ENCODE measurements at places on chromosomes 2 and 18.

DNA sequence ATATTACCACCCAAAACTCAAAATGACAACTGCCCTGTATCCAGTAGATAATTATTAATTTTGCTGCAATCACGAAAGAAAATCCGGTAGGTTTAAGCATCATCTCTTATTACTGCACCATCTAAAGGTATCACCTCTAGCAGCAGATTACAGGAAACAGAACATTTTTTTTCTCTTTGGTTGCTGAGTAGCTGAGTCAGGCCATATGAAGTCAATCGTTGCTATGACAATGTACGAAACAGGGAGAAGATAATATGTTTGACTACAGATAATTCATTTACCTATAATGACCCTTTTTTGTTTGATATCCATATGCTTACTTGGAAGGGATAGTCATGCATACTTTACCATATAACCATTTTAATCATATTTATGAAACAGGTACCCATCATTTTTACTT, 831.6 kb upstream of the CHAC2 start:
- no peak for DNase-seq

- DNase-seq: no peak
Observed at GRCh38 chr2:198253995-198254394, 449.6 kb downstream of the PLCL1 start.

GRCh38 chr18:75500545-75500944, 73.0 kb upstream of the SMIM21 start:
- DNase-seq: no peak

- DNase-seq: peak; percentile 8
Observed at GRCh38 chr2:190887089-190887488, 6.5 kb downstream of the GLS start.

GRCh38 chr2:39571111-39571731, 94.5 kb upstream of the TMEM178A start:
- DNase-seq: no peak

DNA sequence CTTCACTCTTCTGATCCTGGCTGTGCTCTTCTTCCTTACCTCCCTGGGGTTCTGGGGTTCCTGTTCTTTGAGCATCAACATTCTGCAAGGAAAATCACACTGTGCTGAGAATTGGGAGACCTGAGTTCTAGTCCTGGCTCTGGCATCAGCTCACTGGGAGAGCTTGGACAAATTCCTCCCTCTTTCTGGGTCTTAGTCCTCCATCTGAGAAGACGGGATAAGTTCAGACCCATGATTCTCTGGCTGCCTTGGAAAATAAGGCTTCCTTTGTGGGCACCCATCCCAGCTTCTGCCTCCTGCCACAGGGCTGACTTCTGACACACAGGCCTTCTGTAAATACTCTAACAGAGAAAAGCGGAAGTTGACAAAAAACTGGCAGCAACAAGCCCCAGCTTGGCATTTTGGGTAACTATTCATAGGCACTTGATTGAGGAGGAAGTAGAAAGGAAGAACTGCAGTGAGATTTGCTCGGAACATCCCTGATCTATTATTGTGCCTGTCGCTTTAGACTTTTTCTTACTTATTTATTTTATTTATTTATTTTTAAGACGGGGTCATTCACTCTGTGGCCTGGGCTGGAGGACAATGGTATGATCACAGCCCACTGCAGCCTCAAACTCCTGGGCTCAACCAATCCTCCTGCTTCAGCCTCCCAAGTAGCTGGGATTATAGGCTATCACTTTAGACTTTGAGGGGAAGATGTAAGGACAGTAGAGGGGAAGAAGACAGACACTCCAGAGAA, 7.9 kb downstream of the PCBP1 start:
- peak; percentile 82 for DNase-seq

DNA sequence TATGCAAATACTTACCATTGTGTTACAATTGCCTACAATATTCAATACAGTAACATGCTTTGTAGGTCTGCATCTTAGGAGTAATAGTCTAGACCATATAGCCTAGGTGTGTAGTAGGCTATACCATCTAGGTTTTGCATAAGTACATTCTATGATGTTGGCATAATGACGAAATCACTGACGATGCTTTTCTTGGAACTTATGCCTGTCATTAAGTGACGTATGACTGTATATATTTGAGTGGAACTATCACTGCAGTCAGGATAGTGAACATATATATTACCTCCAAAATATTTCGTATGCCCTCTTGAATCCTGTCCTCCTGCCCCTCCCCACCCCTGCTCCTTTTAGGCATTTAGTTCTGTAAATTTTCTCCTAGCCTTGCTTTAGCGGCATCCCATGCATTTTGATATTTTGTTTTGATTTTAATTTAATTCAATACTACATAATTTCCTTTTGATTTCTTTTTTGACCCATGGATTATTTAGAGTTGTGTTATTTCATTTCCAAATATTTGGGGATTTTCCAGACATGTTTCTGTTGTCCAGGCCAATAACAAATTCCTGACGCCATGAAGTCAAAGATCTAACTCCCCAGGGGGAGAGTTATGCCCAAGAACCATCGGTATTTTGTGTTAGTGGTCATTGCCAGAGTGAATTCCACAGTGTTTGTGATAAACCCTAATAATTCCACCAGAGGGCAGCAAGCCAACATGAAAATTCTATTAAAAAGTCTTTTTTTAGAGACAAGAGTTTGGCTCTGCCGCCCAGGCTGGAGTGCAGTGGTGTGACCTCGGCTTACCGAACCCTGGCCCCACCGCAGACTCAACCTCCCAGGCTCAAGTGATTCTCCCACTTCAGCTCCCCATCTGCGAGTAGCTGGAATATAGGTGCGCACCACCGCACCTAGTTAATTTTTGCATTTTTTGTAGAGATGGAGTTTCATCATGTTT, 24.2 kb upstream of the CASP8 start:
- DNase-seq: peak; percentile 66

GRCh38 chr2:136052369-136053362, 65.3 kb downstream of the CXCR4 start:
- peak; percentile 19 for DNase-seq

DNA sequence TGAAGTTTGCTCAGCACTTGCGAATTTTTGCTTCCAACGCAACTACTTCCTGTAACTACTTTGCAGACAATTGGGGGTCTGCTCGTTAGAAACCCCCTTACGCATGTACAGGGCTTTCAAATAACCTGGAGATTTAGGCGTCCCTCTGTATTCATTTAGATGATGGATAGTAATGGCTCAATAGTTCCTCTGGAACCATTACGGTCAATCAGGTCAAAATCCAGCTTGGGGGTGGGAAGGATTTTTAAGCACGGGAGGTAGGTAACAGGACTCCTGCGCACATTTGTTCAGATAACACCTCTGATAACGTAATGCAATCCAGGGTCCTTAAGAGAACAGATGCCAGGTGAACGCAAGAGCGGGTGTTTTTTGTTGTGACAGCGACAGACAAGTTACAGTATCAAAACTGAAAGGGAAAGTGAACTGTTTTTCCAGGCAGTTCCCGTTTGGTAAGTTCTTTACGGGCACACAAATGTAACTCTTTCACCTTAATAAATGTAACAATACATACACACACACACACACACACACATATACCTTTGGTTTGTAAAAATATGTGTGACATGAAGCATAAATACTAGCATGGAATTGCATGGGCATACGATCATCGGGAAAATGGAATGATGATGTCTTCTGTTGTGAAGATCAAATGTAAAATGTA, 3.8 kb upstream of the OSR1 start:
- peak; percentile 37 for DNase-seq

DNA sequence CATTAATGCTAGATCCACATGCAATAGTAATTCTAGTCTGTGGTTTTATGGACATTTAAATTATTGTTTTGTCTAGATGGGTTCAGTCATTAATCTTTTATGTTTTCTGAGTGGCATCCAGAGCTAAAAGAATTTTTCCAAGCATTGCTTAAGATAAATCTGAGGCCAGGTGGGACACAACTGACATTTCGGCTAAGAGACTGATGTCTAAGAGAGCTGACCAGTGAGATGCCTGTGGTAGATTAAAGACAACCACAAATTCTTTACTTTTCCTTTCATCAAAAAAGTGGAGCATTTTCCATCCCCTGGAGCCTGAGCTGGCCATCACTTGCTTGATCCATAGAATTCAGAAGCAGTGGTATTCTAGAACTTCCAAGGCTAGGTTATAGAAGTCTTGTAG, 182.2 kb downstream of the NRP2 start:
- no peak for DNase-seq

- no peak for DNase-seq
Observed at GRCh38 chr2:235520787-235521186, 26.9 kb downstream of the AGAP1 start.

DNA sequence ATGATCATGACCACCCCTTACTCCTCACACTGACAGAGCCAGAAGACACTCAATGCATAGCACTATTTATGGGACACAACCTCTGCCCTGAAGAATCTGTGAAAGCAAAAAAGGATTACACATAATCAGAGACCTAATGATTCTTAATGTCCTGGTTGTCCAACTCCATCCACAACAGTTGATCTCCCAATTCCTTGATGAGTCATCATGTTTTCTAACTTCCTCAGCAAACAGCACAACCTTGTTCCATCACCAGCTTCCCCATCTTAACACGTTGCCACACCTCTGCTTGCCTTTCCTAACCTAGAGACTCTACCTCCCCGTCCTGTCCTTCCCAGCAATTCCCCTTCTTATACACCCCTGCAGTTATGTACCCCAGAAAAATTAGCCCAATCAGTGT, 13.2 kb upstream of the MARCHF4 start:
- DNase-seq: no peak

DNA sequence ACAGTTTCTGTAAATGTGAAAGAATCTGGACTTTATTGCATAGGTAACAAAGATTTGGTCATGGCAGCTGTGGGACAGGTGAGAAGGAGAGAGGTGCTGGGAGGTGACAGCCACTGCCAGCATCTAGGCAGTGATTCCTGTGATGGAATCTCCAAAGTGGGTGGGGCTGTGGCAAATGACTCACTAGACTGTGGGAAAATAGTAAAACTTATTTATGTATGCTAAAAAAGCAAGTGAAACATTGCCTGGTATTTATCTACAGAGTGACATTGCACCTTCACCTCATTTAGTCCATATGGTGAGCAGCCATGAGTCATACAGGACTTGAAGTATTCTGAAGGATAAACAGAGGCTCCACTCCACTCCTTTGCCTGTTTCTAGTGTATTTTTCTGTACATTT, 145.3 kb upstream of the MEX3C start:
- no peak for DNase-seq

GRCh38 chr2:40488927-40489677, 37.2 kb upstream of the SLC8A1 start:
- DNase-seq: no peak

DNA sequence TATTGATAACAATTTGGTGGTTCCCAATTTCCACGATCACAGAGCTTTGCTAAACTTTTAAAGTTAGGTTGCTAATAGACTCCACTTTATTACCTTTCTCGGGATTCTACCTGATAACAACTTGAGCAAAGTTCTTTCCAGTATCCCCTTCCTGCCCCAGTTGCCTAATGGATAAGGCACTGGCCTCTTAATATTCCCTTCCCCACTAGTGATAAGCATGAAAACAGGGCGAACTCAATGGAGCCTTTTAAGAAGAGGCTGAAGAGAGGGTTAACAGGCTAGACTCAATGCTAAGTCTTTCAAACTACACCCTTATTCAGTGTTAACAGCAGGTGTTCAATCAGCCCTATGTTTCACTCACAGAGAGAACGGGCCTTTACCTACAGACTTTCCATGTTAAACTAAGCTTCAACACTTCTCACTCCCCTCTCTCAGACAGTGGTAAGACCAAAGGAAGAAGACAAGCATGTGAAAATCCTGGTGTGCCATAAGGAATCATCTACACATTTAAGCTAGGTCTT, 75.8 kb downstream of the ANKRD44 start:
- no peak for DNase-seq

DNA sequence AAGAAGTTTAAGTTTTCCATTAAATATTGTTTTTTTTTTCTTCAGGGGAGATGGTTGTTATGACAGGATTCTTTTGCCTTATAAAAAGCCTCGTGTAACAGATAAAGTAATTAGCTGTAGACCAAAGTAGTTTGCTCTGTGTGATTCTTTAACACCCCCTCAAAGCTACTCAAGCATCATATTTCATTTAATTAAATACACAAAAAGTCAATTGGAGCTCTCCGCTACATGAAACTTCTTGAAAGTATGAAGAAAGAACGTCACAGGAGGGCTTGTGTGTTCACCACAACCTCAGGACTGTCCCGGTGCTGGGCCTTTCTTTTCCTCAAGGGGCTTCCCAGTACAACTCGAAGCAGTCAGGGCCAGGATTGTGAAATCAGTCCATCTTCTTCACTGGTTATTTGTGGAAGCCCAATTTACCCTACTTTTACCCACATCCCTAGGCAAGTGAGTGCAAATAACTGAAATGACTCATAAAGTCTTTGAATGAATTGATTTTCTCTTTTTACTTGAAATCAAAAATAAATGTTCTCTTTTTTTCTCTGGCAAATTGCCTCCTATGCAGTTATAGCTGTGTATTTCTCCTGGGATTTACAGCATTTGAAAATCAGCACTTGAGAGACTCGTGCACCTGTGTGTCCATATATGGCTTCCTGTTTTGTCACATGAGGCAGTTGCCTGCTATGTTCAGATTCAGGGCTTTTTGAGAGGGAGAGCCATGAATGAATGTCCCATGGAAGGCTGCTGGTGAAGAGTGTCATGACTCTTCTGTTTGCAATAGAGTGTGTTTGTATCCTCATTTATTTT, 48.6 kb downstream of the LINC00305 start:
- DNase-seq: no peak

GRCh38 chr18:49813069-49813318, 339 bp downstream of the ACAA2 start:
- no peak for DNase-seq

- DNase-seq: no peak
Observed at GRCh38 chr2:33467413-33467812, 9.0 kb upstream of the RASGRP3 start.

DNA sequence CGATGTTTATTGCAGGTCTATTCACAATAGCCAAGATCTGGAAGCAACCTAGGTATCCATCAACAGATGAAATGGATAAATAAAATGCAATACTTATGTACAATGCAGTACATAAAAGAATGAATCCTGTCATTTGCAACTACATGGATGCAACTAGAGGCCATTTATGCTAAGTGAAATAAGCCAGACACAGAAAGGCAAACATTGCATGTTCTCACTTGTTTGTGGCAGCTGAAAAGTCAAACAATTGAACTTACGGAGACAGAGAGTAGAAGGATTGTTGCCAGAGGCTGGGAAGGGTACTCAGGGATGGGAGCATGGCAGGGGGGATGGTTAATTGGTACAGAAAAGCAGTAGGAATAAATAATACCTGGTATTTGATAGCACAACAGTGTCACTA, 563.9 kb downstream of the TMX3 start:
- no peak for DNase-seq

Data from CD4-positive, alpha-beta T cell treated with Interleukin-6 at 100 ng/mL for 8 hours (primary cell).